Naive thymus-derived CD4-positive, alpha-beta T cell (primary cell): ENCODE measurements at places on chromosomes 2 and 18.

DNA sequence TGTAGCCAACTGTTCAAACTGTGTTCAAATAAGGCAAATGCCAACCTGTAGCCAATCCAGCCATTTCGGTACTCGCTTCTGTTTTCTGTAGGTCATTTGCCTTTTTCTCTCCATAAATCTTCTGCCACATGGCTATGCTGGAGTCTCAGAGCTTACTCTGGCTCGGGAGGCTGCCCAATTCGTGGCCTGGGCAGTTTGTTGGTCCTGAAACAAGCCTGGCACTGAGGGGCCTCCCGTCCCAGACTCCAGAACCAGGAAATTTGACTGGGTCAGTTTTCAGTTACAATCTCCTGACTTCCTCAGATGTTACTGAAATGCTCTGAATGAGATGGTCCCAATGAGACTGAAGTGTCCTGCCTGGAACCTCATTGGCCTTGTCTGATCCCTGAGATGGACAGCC, 120.8 kb upstream of the NPAS2 start:
- DNase-seq: no peak

- no peak for DNase-seq
These were observed 15.0 kb upstream of the CAB39 start for GRCh38 chr2:230697676-230698075.

GRCh38 chr18:51686590-51686989, 489.1 kb upstream of the MEX3C start:
- no peak for DNase-seq

DNA sequence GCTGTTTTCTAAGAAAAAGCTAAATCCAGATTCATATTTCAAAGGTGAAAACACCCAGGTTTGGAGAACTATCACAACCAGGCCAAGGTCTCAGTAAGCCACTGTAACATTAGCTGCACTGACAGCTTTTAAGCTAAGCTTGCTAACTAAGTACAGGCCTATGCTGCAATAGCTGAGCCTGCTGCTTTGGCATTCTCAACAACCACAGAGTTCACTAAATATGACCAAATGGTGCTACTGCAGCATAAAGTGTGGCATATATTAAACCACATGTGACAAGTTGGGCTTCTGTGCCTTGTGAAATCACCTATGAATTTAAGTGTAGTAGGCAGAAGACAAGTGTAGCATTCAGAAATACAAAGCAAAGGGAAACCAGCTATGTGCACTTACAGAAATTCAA, 206.7 kb downstream of the TCF4 start:
- DNase-seq: no peak

DNA sequence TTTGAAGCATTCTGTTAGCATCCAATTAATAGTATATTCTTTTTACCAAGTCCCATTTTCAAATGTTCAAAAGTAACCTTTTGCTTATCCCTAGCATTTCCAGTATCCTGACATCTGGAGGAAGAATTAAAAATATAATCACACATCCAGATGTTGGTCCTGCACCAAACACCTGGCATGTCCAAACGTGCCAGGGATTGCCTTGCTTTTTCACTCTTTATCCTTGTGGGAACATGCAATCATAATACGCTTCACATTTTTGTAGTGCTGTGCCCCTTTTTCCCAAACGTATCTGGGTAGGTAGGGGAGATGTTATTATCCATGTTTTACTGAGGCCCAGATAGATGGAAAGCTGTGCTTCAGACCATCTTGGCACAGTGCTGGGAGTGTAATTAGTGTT, 133.0 kb downstream of the TPGS2 start:
- no peak for DNase-seq

DNA sequence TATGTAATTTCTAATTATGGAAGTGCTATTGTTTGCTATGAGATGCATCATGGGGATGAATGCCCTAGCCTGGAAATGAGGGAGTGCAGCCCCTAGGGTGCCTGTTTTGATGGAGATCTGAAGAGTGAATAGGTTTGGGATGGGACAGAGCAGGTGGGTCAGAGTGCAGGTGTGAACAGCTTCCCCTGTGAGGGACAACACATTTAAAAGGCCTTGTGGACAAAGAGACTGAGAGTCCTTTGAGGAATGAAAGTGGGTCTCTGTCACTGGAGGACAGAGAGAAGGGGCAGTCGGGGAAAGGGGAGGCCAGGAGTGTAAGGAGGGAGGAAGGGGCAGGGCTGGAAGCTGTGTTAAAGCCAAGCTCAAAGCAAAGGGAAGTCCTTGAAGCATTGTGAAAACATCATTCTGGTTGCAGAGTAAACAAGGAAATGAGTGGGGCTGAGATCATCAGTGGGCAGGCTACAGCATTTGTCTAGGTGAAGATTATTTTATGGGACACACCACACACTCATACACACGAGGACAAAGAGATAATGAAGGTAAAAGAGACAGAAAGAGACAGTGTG, 877.6 kb downstream of the SLC4A3 start:
- no peak for DNase-seq

DNA sequence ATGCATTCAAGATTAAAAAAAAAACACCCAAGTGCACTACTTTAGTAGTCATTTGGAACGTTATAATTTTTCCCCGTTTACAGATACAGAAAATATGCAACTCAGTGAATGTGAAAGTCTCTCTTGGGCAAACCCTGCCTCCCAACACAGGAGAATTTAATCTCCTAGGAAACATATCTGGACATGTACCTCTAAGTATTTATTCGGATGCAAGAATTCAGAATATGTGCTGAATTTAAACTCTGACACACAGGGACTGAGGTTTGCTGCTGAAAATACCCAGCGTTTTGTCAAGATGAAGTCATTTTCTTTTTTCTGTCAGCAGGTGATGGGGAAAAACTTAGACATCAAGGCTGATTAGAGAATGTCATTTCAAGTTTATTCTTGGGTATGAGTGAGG, 105.4 kb downstream of the ACKR3 start:
- no peak for DNase-seq
